CD8-positive, alpha-beta memory T cell (primary cell): ENCODE measurements at places on chromosomes 4 and X. TPM values are rescaled to one million over a fixed set of nuclear protein-coding genes. Genes with fewer than 3 reads are reported as not detected.

The CABS1 gene
- total RNA-seq = not detected

The EGFL6 gene
- total RNA-seq = 0.58 TPM

The RAB9B gene
- 0.35 TPM for total RNA-seq

The LEF1 gene
- 55.1 TPM for total RNA-seq

The ZNF185 gene
- total RNA-seq = 0.96 TPM

The MAGEA11 gene
- total RNA-seq = not detected

- no peak for DNase-seq
Measured at GRCh38 chrX:133335027-133335426, 80.3 kb downstream of the GPC4 start.

The XPNPEP2 gene
- 0.28 TPM for total RNA-seq

DNA sequence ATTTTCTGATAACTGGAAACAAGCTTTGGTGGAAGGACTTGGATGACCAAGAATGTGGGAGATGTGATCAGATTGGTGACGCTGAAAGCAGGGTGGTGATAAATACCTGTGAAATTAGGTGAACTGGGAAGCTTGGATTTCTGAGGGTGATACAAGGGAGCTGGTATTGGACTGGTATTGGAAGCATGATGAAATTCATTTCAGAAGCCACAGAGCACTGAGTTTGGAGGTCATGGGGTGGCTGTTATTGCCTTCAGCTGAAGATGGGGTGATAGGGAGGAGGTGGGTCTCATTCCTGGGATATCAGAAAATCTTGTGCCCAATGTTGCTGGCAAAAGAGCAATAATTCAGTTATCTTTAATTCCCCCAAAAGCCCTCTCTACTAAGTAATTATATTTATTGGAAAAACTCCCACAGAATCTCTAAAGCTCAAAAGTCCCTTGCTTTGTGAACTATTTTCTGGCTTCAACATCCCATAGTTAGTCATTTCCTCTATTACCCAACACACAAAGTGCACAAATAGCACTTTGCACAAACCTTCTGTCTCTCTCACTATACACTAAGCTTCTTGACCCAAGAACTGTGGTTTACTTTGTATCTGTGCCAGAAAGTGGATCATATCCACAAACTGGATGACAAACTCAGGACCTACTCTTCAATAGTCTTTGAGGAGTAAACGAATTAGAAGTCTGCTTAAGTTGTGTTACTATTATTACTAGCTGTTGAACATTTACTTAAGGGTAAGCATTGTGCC, 23.1 kb upstream of the CAMK2D start:
- DNase-seq = no peak

DNA sequence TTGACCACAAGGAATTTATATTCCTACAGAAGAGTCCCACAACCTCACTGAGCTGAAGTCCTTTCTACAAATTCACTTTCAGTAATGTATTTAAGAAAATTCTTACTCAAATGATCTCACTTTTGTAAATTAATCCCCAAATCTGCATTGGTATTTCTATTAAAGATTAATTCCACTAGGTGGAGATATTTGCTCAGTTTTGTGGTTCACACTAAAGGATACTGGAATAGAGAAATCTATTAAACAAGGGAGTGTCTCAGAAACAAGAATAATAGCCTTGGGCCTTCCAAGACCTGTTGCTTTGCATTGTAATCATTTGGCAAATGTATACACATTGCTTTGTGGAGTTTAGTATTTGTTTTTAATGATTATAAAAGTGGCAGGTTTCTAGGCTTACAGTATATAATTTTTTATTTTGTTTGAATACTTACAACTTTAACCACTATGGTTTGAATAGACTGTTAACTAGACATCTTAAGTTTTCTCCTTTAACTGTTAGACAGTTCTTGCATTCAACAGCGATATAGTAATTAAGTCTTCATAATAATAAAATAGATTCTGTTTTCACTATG, 25.9 kb downstream of the CFAP299 start:
- peak; percentile 12 for DNase-seq

GRCh38 chr4:8607603-8608481, 15.3 kb downstream of the CPZ start:
- no peak for DNase-seq

DNA sequence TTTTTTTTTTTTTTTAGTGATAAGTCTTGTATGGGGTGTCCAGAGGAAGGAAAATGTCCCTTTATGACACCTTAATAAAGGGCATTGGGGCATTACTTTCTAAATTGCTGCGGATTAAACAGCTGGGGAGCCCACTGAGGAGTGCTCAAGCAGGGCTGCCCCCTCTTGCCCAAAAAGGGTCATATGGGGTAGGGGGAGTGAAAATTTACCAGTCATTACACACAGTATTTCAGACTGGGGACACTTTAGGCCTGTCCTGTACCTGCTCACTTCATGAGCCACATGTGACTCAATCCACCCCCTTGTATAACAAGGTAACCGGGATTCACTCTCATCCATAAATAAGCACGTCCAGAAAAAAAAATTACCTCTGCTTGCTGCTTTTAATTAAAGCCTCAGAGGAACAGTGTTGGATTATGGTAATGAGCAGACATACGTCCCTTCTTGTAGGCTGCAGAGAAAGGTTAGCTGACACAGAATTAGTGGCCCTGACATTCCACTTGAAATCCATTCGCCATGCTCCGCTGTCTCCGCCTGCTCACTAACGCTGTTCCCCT, 1.8 kb downstream of the PRDM8 start:
- no peak for DNase-seq

The PAGE2 gene
- not detected for total RNA-seq

The C4orf36 gene
- not detected for total RNA-seq

DNA sequence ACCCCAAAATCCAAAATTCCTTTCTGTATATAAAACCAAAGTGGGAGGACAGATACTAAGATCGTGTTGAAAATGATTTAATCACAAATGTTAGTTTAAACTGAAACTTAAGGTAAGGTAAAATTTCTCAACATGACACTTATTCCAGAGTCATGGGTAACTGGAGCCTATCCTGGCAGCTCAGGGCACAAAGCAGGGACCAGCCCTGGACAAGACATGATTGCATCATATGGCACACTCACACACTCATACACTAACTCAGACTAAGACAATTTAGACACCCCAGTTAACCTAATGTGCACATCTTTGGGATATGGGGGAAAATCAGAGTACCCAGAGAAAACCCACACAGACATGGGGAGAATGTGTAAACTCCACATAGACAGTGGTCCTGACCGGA, 244.1 kb upstream of the TEX13A start:
- no peak for DNase-seq

GRCh38 chr4:2426711-2427275, 8.0 kb downstream of the CFAP99 start:
- no peak for DNase-seq

The EMD gene
- total RNA-seq = 107 TPM

The MYOZ2 gene
- not detected for total RNA-seq

The CCDC149 gene
- total RNA-seq = 0.28 TPM

GRCh38 chrX:153475271-153475670, 4.9 kb upstream of the HAUS7 start:
- no peak for DNase-seq

DNA sequence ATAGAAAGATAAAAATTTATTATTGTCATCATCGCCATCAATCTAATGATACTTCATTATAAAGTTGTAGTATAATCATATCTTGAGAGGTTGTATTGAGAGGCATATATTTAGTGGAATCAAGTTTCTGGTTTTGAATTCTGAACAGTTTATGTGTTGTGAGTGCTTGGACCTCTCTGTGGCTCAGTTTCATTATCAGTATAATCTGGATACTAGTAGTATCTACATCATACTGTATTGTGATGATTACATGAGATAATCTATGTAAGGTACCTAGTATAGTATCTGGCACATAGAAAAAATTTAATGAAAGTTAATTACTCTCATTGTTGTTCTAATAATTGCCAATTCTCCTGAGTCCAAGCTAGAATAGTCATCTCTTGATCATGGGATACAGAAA, 161.2 kb upstream of the UBQLN2 start:
- DNase-seq = no peak
